ENCODE measurements at places on chromosomes 12 and 14.

GRCh38 chr14:94027566-94028449 lies 1.7 kb downstream of the OTUB2 start:
- DNase-seq, result no peak

- DNase-seq, result no peak
Observed at GRCh38 chr14:58628406-58628805, 9.4 kb upstream of the DACT1 start.

DNA sequence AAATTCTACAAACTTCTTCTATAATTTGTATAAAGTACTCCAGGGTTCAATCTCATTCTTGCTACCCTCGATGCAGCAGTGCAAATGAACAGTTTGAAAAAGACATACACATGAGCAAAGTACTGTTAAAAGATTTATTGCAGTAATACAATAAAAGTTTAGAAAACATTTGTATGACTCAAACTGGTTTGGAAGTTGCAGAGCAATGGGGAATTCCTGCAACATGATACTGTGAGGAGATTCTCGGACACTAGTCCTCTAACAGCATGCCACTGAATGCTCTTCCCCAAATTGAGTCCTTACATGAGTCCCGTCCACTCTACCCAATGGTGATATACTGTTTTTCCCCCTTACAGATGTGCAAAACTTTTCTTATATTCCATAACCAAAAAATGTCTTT lies 45.4 kb downstream of the ATG14 start:
- no peak for DNase-seq

- no peak for DNase-seq
Observed at GRCh38 chr12:67634303-67634761, 14.2 kb upstream of the DYRK2 start.

GRCh38 chr14:35978561-35978960 lies 152.4 kb downstream of the BRMS1L start:
- DNase-seq, result no peak

DNA sequence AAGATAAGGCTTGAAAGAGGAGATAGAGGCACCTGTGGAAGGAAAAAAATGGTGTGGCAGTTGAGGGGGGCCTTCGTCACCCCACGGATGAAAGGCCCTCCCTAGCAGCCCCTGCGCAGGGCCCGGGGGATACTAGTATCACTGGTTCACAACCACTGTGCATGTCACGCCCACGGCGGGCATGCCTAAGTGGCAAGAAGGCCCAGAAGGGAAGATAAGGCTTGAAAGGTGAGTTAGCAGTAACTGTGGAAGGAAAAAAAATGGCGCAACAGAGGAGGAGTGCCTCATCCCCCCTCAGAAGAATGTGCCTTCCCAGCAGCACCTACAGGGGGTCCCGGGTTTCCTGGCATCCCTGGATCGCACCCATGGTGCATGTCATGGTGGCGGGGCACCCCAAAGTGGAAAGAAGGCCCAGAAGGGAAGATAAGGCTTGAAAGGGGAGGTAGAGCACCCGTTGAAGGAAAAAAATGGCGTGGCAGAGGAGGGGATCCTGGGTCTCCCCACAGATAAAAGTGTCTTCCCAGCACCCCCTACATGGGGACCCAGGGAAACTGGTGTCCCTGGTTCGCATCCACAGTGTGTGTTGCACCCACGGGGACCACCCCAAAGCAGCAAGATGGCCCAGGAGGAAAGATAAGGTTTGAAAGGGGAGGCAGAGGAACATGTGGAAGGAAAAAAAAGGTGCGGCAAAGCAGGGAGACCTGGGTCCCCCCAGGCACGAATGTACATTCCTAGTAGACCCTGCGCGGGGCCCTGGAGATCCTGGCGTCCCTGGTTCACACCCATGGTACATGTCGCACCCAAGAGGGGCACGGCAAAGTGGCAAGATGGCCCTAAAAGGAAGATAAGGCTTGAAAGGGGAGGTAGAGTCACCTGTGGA lies 279.2 kb downstream of the ALG10 start:
- no peak for DNase-seq

GRCh38 chr12:24748326-24748725 lies 200.6 kb downstream of the BCAT1 start:
- no peak for DNase-seq

- no peak for DNase-seq
Observed at GRCh38 chr12:132206046-132206434, 61.8 kb downstream of the NOC4L start.

GRCh38 chr14:77065851-77066577 lies 32.0 kb upstream of the CIPC start:
- no peak for DNase-seq

GRCh38 chr14:69045857-69046475 lies 66.9 kb upstream of the ACTN1 start:
- DNase-seq, result no peak

- DNase-seq, result no peak
Observed at GRCh38 chr14:101000711-101001250, 97.3 kb upstream of the RTL1 start.

- DNase-seq, result no peak
Observed at GRCh38 chr12:75684678-75685616, 173.5 kb upstream of the KRR1 start.

DNA sequence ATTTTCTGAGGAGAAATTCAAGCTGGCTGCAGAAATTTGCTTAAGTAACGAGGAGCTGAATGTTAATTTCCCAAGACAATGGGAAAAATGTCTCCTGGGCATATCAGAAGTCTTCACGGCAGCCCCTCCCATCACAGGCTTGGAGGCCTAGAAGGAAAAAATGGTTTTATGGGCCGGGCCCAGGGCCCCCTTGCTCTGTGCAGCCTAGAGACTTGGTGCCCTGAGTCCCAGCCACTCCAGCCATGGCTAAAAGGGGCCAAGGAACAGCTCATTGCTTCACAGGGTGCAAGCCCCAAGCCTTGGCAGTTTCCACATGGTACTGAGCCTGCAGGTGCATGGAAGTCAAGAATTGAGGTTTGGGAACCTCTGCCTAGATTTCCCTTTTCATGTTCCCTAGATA lies 24.3 kb upstream of the HSP90AA1 start:
- DNase-seq, result no peak

GRCh38 chr12:32116897-32117296 lies 10.2 kb downstream of the BICD1 start:
- DNase-seq, result no peak

DNA sequence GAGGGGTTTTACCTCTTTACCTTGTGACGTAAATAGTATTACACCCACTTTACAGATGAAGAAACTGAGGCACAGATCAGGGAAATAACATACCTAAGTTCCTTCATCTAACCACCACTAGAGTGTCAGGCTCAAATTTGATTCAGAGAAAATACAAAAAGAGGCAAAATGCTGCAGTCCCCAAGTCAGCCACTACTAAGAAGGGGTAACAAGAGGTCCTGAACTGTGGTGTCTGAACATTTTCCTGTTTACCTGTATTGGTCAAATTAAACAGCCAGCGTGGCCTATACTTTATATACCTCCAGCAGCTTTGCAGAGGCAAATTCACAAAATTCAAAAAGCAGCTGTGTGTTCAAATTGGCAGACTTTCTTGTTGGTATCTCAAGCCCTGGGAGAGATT lies 92.0 kb downstream of the TBX5 start:
- DNase-seq, result no peak

DNA sequence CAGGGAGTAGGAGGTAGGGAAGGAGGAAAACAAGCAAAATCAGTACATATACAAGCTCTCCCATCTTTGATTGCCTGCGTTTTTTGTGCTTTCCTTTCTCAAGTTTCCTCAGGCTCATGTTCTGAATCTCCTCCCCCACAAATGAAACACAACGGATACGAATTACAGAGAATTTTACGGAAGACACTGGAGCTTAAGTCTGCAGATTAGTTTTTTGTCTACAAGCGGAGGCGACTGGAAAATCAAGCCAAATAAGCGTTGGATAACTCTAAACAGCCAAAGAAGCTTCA lies 612 bp downstream of the WBP11 start:
- DNase-seq, result no peak

- no peak for DNase-seq
Observed at GRCh38 chr12:125443341-125443740, 378.1 kb downstream of the AACS start.

- DNase-seq, result no peak
Observed at GRCh38 chr12:53754633-53755264, 3.0 kb upstream of the CISTR start.
